Activated T-cell treated with anti-CD3 and anti-CD28 coated beads, Interleukin-2, amount 50 U/mL, for 4 hours (primary cell): ENCODE measurements at places on chromosomes 4 and X. TPM values are rescaled to one million over a fixed set of nuclear protein-coding genes. Genes with fewer than 3 reads are reported as not detected.

Gene COL25A1
- total RNA-seq = not detected

Gene MID1IP1
- 57.6 TPM for total RNA-seq

GRCh38 chrX:64975491-64975890, 759 bp downstream of the ZC4H2 start:
- no peak for DNase-seq

DNA sequence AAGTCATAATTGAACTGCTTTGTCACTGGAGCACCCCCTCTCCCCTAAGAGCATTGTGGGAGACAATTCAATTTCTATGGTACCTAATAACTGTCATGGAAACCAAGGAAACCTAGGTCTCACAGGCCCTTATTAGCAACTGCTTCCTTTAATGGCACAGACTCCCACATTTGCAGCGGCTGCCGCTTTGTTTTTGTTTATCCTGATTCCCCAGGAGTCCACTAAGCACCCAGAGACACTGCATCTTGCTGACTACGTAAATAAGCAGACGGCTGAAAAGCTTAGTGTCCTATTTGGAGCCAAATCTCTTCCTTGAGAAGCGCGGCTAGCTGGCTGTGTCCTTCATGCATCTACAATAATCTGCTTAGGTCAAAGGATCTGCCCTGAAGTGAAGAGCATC, 494.4 kb downstream of the TMA16 start:
- no peak for DNase-seq

- no peak for DNase-seq
Observed at GRCh38 chr4:143374771-143375170, 38.1 kb downstream of the GAB1 start.

DNA sequence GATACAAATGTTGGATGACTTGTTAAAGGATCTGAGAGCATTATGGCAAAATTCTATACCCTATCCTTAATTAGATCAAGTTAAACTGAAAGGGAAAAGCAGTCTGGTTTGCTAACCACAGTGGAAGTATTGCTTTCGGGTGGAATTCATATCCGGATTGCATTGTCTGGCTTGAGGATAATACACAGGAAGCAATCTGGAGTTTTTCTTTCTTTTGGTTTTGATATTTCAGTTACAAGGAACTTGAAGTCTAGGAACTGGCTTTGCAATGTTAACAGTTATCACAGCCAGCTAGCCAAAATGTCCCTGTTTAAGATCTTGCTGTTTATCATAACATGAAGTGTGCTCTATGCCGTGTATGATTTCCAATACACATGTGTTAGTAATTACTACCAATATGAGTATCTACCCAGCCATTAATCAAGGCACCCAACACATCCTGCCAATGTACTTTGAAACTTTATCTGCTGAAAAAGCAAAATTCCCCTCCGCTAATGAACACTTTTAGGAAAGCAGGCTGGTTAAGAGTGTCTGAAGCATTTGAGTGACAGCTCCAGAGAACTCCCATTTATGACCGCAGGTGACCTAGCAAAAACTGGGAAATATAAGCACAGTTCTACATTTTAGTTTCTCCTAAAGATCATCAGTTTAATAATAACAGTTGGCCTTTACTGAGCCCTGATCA, 146.4 kb downstream of the PALLD start:
- DNase-seq = no peak

- no peak for DNase-seq
Observed at GRCh38 chrX:106734827-106735226, 8.3 kb downstream of the RNF128 start.

GRCh38 chr4:182538031-182538430, 294.8 kb downstream of the TENM3 start:
- DNase-seq = no peak

DNA sequence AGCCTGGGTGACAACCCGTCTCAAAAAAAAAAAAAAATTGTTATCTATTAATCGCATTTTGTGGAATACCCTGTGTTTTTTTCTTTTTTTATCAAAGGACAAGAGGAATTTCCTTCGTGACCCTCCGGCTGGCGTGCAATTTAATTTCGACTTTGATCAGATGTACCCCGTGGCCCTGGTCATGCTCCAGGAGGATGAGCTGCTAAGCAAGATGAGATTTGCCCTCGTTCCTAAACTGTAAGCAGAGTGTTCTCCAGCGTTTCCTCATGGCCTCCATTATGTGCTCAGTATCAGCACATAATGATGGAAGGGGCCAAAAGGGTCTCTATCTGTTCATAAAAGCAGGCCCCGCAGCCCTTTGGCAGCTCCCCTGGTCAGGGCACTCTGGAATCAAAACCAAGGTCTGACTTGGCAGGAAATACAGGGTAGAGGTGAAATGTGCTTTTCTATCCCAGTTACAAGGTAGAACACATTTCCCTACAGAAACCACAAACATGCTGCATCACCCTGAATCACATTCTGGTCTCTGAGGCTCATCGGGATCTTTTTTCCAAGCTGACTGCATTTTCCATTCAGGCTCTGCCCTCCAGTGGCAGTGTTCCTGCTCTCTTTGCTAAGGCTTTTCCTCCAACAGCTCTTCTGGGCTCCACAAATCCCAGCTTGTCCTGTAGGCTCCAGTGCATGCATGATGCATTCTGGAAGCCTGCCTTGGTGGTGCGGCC, 24.4 kb downstream of the SYAP1 start:
- no peak for DNase-seq
